Activated CD8-positive, alpha-beta memory T cell treated with anti-CD3 and anti-CD28 coated beads for 4 hours (primary cell): ENCODE measurements at places on chromosomes 7 and 10.

- DNase-seq, result no peak
Measured at GRCh38 chr10:24561453-24561852, 162.2 kb downstream of the ARHGAP21 start.

GRCh38 chr7:42235741-42236161 is 1.3 kb downstream of the GLI3 start:
- DNase-seq, result no peak

DNA sequence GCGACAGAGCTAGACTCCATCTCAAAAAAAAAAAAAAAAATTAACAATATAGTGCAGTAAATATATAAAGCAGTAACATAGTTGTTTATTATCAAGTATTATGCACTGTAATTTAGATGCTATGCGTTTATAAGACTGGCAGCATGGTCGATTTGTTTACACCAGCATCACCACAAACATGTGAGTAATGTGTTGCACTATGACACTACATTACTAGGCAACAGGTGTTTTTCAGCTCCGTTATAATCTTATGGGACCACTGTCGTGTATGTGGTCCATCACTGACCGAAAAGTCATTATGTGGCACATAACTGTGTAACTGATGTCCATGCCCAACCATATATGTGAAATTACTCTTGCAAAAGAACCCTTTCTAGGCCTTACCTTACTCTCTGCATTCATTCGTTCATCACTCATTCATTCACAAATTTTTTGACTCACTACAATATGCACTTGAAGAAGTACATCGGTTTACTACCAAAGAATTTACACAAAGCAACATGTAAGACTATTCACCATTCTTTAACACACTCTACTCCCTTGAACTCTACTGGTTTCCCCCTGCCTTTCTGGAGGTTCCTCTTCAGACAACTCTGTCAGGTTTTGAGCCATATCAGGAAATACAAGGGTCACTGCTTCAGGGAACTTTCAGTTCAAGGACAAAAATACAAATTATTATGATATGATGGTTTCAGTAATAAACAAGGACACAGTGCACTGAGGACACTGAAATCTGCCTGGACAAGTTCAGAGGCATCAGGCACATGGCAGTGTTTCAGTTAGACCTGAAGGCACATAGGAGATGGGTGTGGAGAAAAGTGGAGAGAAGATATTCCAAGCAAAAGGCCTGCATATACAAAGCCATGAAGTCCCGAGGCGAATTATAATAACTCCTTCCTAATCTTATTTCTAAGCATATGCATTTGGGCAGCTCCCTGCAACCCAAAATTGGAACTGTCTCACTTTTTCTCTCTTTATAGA is 17.4 kb downstream of the ITGB1 start:
- no peak for DNase-seq

DNA sequence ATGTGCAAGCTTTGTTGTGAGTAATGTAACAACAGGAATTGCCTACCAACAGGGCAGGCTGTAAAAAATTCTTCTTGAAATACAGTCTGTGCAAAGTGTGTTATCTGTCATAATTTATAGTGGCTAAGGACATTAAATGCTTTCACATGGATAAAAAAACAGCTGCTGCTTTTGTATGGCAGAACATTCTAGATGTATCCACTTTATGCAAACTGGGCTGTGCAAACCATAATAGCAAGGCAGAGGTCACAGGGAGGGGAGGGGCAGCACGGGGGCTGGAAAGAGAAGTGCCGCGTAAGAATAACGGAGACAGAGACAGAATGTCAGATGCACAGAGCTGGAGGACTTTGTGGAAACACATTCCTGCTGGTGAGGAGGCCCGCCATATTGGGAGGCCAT is 86.1 kb downstream of the VOPP1 start:
- DNase-seq, result no peak

DNA sequence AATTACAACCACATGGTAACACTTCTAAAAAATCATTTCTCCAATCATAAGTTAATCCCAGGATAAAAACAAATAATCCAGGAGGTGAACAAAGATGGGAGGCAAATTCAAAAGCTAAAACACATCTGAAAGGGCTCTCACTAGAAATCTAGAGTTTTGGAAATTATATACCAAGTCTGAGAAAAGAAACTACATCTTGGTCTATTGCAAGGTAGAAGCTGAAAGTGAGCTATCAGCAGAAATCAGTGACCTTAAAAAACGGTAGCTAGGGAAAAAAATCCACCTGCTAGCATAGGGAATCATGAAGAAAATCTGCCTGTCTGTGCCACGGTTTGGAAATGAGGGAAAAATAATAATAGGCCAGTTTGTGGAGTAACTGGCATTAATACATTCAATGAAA is 50.5 kb downstream of the POT1 start:
- DNase-seq, result no peak

- no peak for DNase-seq
Measured at GRCh38 chr10:47034441-47035051, 123.3 kb downstream of the PTPN20 start.

- DNase-seq, result no peak
Measured at GRCh38 chr7:116431787-116432526, 67.6 kb upstream of the CAV2 start.

GRCh38 chr10:71475243-71475871 is 78.6 kb downstream of the CDH23 start:
- DNase-seq, result no peak
